Stimulated activated CD4-positive, alpha-beta T cell treated with anti-CD3 and anti-CD28 coated beads, TNF-alpha, amount 100 ng/mL, for 24 hours (primary cell): ENCODE measurements at places on chromosomes 2 and 18.

GRCh38 chr2:191724015-191724414 is 46.1 kb downstream of the NABP1 start:
- DNase-seq: no peak

DNA sequence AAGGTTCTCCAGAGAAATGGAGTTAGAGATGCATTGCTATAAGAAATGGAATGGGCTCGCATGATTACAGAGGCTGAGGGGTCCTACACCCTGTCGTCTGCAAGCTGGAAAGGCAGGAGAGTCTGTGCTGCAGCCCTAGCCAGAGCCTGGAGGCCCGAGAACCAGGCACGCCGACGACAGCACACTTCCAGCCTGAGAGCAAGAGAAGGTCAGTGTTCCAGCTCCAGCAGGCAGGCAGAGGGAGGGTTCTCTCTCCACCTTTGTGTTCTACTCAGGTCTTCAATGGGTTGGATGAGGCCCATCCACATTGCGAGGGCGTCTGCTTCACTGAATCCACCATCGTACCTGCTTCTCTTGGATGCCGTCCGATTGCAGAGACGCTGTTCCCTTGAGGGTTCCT is 177.6 kb upstream of the HDAC4 start:
- DNase-seq: no peak

- DNase-seq: peak; percentile 12
These were observed 979 bp downstream of the LONRF2 start for GRCh38 chr2:100321179-100321865.

DNA sequence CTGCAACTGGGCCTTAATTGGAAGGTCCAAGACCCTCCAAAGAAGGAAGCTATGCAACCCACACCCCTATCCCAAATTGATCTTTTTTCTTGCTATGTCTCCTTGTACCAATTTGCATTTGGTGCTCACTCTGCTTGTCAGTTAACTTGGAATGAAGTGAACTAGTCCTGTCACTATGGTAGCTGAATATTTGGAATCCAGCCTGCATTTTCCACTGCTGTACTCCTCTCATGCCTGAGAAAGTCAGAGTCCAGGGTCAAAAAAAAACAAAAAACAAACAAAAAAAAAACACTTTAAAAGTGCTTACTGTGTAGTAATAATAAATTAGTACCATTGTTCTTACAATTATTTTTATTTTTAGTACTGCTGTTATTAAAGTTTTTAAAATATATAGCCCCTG is 462.8 kb upstream of the SLC8A1 start:
- DNase-seq: no peak

DNA sequence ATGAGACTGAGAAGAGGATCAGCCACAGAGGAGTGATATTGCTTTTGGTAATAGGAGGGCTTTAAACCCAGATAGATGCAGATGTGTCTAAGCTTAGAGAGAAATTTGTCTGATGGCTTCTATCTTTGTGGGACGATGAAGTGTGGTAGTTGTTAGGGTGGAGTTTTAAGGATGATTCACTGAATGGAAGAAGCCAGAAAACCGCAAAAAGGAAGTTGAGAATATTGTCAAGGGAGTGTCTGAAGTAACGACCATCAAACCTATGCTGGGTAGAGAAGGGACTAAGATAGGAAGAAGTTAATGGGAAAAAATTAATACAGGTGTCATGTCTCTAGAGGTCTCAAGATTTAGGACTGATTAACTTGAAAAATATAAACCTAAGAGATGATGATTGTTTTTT is 195.6 kb upstream of the MC4R start:
- DNase-seq: no peak

GRCh38 chr2:24682304-24682703 is 110.9 kb downstream of the PTRHD1 start:
- no peak for DNase-seq

DNA sequence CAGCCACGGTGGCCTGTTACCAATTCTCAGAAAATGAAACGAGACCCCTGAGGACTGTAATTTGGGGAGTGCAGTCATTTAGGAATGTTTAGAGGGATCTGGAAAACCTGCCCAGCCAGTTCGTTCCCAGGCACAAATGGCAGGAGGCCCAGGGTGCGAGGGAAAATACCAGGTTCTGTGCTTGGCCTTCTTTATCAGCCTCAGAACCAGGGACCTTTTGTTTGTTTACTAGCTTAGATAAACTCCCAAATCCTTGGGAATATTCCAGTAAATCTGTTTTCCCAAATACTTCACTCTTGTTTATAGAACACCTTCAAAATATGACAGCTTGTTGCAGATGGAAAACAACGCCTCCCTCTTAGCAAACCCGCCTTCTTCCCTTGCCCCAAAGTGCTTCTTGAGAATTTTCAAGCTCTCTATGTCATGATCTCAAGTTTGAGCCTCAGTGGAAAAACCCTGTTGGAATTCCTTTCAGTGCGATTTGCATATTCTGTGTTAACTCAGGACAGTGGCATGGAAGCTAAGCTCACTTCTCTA is 400.3 kb upstream of the SMIM21 start:
- DNase-seq: no peak

DNA sequence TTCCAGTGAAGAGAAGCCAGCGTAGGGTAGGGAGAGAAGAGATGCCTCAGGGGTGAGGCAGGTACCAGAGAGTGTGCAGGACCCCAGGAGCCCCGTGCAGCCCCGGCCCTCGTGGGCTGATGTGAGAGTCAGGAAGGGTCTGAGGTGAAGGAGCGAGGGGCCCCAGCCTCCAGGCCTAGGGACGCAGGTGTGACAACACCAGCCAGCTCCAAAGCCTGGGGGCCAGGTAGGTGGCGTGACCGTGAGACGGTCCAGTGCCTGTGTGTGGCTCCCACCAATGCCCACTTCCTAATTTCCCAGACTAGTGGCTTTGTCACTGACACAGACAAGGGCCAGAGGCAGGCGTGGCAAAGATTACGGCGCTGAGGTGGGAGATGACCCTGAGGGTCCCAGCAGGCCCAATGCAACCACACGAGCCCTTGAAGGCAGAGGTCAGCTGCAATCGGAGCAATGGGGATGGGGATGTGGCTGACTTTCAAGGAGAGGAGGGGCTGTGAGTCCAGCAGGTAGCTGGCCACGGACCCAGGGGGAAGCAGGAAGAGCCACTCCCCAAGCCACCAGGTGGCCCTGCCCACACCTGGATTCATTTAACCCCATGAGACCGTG is 86.0 kb upstream of the SNTG2 start:
- DNase-seq: no peak

DNA sequence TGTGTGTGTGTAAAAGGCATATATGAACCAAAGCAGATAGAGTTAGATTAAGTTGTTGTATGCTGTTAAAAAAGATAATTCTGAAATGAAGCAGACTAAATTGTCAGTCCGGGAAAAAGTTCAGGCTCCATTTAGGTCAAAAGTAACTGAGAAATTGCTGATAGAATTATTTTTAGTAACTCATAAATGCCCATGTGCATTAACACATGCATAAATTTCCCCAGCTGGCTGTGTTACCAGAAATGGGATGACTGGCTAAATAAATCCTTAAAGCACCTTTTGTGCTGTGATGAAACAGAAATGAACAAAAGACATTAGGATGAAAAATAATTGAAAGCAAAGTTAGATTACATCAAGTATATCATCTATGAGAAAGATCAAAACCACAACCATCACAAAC is 111.3 kb downstream of the NYAP2 start:
- no peak for DNase-seq

- DNase-seq: no peak
These were observed 224.8 kb upstream of the NRXN1 start for GRCh38 chr2:51256736-51257135.

- DNase-seq: no peak
These were observed 115.4 kb downstream of the GORASP2 start for GRCh38 chr2:171044416-171044815.

GRCh38 chr18:24075767-24076597 is 61.4 kb downstream of the TTC39C start:
- DNase-seq: peak; percentile 55

GRCh38 chr2:149056541-149057255 is 18.2 kb downstream of the LYPD6B start:
- DNase-seq: no peak

GRCh38 chr2:240933966-240934700 is 28.0 kb downstream of the CROCC2 start:
- DNase-seq: no peak

DNA sequence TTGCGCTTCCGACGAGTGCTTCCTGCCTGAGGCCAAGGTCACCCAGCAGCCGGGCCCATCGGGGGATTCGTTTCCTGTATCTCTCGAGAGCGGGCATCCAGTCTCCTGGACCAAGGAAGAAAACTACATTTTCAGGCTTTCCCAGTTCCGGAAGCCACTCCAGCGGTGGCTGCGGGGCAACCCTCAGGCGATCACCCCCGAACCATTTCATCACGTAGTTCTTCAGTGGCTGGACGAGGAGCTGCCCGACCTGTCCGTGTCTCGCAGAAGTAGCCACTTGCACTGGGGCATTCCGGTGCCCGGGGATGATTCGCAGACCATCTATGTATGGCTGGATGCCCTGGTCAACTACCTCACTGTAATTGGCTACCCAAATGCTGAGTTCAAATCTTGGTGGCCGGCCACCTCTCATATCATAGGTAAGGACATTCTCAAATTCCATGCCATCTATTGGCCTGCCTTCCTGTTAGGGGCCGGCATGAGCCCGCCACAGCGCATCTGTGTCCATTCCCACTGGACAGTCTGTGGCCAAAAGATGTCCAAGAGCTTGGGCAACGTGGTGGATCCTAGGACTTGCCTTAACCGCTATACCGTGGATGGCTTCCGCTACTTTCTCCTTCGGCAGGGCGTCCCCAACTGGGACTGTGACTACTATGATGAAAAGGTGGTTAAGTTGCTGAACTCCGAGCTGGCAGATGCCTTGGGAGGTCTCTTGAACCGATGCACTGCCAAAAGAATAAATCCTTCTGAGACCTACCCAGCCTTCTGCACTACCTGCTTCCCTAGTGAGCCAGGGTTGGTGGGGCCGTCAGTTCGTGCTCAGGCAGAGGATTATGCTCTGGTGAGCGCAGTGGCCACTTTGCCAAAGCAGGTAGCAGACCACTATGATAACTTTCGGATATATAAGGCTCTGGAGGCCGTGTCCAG is 1.0 kb downstream of the MARS2 start:
- no peak for DNase-seq

GRCh38 chr2:86014493-86014892 is 91.2 kb downstream of the POLR1A start:
- DNase-seq: no peak

- DNase-seq: no peak
These were observed 22.1 kb upstream of the LBH start for GRCh38 chr2:30209227-30209626.

DNA sequence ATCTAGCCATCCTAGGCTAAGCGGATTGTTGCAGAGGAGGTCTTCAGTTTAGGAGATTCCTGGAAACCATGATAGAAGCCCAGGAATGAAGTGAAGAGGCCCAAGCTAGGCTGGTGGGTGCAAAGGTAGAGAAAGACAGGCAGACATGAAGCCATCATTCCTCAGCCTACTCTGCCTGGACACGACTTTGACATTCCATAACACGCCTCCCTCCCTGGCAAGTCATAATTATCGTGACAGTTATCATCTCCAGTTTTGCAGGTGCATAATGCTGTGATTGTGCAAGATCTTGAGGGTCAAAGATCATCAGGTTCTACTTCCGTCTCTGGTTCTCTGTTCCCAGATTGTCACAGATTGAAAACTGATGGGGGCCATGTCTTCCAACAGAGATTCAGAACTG is 15.2 kb upstream of the FZD5 start:
- DNase-seq: no peak

GRCh38 chr2:63888053-63888452 is 46.4 kb downstream of the UGP2 start:
- no peak for DNase-seq

GRCh38 chr2:172878260-172878659 is 142.6 kb downstream of the RAPGEF4 start:
- DNase-seq: no peak

GRCh38 chr18:60099709-60100108 is 199.9 kb downstream of the PMAIP1 start:
- no peak for DNase-seq

- DNase-seq: no peak
These were observed 13.9 kb downstream of the CKAP2L start for GRCh38 chr2:112750560-112750843.

GRCh38 chr2:167862296-167862695 is 385.1 kb downstream of the STK39 start:
- no peak for DNase-seq

GRCh38 chr2:138841459-138841858 is 61.3 kb upstream of the NXPH2 start:
- DNase-seq: no peak

DNA sequence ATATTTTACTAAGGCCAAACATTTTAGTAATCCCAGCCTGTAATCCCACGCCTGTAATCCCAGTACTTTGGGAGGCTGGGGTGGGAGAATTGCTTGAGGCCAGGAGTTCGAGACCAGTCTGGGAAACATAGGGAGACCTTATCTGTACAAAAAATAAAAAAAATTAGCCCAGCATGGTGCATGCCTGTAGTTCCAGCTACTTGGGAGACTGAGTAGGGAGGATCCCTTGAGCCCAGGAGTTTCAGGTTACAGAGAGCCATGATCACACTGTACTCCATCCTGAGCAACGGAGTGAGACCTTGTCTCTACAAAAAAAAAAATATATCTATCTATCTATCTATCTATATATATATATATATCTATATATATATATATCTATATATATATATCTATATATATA is 19.1 kb downstream of the KLHL23 start:
- DNase-seq: no peak

DNA sequence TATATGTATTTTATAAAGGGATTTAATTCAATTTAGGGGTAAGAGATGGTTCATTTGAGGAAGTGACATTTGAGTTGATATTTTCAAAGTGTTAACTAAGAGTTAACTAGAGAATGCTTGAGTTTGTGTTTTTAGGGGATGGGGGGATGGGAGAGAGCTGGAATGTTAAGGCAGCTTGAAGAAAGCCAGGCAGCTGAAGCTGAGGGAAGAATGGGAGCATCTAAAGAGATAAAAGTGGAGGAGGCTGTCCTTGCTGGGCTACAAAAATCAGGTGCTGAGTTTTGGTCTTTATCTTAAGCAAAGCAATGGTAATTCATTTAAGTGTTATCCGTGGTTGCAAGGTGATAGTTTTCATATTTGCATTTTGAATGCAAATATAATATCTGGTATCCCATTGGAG is 9.2 kb downstream of the CHST9 start:
- DNase-seq: no peak

DNA sequence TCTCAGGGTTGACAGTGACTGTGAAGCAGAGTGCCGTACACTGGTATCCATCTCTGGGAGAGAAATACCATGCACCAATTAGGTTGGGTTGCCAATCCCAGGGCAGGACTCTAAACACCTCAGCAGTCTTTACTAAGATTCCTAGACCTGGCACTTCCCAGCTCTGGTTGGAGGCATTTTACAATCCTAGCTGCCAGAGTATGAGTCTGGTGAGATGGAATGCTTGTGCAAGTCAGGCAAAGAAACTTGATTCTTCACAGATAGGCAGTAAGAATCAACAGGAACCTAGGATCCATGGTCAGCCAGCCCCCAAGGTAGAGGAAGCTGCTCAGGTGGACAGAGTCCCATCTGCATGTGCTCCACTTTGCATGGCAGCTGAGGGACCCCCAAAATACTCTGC is 6.0 kb upstream of the UGT1A5 start:
- DNase-seq: no peak

- no peak for DNase-seq
These were observed 110.2 kb upstream of the PIEZO2 start for GRCh38 chr18:11259469-11260150.
